AG10803 (cell line): ENCODE measurements at places on chromosomes 5 and 9.

DNA sequence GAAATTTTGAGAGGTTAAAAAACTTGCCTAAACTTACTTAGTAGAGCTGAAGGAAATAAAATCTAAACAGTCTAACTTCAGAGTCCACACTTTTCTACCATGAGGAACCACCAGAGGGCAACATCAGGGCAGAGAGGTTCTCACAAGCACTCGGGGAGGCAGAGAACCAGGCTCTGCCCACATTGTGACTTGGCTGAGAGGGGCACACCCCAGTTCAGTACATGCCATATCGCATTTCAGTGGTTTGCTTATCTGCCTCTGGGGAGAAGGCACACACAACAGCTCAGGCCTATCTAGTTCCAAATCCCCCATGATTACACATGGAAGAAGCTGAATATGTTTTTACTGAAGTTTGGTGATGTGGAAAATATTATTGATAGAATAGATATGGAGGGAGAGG, 49.2 kb downstream of the EQTN start:
- peak; percentile 40 for DNase-seq

DNA sequence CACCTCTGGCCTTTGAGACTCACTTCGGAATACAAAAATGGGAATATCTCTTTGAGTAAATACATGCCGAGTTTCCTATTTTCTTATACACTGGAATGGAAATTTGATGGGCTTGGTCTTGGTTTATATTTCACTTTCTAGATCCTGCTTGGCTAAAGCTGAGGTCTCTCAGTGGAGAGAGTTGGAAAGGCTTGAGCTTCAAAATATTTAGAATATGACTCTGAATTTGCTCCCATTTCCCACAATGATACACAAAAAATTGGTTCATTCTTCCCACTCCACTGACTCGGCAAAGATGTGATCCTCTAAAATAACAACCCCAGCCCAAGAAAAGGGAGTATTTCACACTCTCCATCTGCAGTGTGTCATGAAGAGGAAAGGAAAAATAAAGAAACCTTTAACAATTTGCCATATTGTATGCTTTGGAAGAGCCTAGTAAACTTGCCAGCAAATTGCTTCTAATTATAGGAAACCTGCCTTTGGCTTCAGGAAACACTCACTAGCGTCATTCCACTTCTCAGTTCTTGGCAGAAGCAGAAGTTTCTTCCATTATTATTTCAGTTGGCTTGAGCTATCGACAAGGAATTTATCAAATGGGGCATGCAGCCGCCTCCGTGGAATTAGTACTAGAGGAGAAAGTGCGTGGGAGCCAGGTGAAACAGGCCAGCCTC, 302.9 kb downstream of the NSG2 start:
- no peak for DNase-seq

DNA sequence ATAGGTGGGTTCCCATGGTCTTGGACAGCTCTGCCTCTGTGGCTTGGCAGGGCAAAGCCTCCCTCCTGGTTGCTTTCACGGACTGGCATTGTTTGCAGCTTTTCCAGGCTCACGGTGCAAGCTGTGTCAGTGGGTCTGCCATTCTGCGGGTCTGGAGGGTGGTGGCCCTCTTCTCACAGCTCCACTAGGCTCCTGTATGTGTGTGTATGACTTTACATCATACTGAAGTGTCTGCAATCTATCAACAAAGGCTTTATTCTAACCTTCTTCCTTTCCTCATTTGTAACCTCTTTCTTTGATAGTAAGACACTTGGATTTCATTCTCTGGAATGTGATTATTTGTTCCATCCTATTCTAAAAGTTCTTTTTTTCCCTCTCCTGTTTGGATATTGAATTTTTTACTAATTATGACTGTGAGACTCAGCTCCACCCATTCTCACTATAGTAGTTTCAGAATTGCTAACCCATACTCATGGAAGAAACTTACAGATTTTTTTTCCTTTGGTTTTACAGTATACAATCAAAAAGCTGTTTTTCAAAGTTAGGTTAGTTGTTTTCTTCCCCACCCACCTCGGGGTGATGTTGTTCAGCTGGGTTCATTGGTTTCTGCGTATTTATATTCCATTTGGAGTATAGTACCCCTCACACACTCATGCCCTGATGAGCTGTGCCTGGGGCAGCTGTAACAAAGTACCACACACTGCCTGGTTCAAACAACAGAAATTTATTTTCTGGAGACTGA, 144.6 kb upstream of the OTULINL start:
- no peak for DNase-seq

DNA sequence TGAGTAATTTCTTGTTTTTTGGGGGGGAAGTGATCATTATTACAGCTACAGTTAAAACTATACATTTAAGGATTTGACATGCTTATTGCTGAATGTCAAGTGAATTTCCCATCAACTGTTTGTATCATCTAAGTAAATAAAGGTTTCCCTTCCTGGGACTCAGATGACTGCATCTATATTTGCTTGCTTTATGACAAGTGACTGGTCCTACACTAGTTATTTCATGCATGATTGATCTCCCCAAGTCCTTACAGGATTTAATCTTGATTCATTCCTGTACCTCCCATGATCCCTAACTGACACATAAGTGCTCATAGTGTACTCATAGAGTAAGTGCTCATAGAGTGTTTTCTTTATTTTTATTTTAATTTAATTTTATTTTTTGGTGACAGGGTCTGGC, 2.8 kb downstream of the TXNDC8 start:
- no peak for DNase-seq

- no peak for DNase-seq
These were observed 4.1 kb downstream of the CFAP95 start for GRCh38 chr9:69824499-69825252.

GRCh38 chr5:177426566-177427210, at the start of gene GRK6:
TSS of gene GRK6 (plus strand) at chr5:177426676. CDS start at chr5:177426846, 170 bp downstream.
- no peak for DNase-seq

GRCh38 chr5:141784529-141784928, 93.7 kb downstream of the PCDH1 start:
- DNase-seq: no peak

GRCh38 chr5:14503681-14504331, 77.8 kb upstream of the OTULINL start:
- no peak for DNase-seq

DNA sequence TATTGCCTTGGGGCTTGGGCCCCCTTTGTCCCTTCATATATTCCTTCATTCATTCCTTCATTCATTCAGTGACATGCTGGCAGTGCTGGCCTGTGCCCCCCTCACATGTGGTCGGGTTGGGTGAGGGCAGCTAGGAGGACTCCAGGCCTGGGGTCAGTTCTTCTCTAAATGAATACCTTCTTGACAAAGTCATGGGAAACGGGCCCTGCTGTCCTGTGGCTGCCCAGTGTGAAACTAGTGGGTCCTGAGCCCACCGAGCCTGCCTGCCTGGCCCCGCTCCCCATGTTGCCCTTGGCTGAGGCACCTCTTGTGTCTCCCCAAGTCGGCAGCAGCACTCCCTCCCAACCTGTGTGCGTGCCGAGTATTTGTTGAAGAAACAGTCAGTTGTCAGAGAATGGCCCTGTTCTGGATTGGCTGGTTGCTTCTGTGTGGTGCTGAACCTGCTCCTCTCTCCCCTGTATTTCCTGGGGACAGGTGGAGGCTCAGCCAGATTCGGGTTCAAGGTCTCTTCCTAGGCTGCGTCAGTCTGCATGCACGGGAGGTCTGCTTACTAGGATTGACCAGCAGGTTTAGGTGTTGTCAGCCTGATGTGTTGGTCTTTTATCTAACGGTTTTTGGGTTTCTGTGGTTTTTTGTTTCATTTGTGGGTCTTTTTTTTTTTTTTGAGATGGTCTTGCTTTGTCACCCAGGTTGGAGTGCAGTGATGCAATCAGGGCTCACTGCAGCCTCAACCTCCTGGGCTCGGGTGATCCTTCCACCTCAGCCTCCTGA, 3.0 kb upstream of the CEL start:
- DNase-seq: no peak

DNA sequence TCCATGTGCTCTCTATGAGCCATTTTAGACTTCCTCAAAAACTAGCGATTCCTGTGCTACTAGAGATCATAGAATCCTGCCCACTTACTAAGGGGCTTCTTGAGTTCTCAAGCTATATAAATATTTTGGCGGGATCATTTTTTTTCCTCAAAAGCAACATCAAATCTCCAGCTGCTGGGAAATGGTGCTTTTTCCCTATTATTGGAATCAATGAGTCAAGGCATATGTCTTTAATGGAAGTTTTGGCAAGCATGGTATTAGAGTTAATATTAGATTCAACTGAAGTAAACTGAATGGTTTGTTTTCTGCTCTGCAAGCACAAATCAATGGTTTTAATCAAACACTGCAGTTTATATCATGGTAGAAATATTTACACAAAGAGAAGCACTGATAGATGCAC, 369.9 kb upstream of the PTGER4 start:
- no peak for DNase-seq

GRCh38 chr9:135278586-135278985, 191.1 kb downstream of the OLFM1 start:
- no peak for DNase-seq

DNA sequence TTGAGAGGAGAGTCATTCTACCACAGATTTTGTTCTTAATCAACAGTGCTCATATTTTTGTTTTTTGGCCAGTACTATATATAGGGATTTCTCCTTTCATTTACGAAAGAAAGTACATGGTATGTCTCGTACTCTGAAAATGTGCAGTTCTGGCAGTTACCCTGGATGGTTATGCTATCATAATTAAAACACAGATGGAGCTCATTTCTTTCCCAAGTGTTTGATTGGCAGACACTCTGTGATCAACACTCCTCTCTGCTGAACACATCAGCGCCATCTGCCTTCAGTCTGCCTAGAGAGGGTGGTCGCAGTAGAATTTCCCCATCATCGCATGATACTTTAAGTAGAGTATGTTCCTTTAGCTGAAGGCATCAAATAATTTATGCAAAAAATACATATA, 64.5 kb downstream of the PAM start:
- peak; percentile 36 for DNase-seq

GRCh38 chr9:134191455-134192209, 27.3 kb upstream of the RNU6ATAC start:
- DNase-seq: no peak

DNA sequence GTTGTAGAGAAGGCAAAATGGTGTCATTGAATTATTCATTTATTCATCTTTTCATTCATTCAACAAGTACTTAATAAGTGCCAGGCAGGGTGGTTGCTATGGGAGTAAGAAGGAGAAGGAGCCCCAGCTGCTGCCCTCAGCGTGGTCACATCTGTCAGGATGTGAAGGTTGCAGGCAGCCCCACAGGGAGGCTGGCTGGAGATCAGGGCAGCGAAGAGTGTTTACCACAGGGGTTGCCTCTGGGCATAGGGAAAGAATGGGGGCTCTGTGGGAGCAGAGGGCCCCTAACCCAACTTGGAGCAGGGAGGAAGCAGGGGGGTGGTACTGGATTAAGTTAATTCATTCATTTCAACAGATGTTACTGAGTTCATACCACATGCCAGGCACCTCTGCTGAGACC, 6.0 kb downstream of the PCDH12 start:
- DNase-seq: no peak

- DNase-seq: no peak
These were observed 717.8 kb downstream of the DTWD2 start for GRCh38 chr5:118270526-118270925.

DNA sequence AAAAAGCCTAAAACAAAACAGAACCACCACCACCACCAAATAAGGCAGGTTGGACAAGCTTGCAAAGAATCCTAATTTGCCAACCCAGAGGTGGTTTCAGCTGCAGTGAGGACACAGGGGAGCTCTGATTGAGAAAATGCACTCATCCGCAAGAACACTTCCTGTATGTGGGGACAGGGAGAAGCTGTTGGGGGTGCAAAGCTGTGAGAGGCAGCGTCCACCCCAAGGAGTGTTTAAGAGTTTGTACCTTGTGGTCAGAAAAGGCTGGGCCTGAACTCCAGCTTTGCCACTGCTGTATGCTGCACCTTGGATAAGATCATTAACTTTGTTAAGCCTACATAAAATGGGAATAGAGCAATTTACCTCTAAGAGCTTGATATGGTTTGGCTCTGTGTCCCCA, 511.7 kb downstream of the BNC2 start:
- no peak for DNase-seq

GRCh38 chr9:95727947-95728520, 147.5 kb upstream of the ERCC6L2 start:
- no peak for DNase-seq

- no peak for DNase-seq
These were observed 1.5 kb downstream of the SPDL1 start for GRCh38 chr5:169584998-169585451.

GRCh38 chr9:6681957-6682501, 36.5 kb upstream of the GLDC start:
- DNase-seq: peak; percentile 9

DNA sequence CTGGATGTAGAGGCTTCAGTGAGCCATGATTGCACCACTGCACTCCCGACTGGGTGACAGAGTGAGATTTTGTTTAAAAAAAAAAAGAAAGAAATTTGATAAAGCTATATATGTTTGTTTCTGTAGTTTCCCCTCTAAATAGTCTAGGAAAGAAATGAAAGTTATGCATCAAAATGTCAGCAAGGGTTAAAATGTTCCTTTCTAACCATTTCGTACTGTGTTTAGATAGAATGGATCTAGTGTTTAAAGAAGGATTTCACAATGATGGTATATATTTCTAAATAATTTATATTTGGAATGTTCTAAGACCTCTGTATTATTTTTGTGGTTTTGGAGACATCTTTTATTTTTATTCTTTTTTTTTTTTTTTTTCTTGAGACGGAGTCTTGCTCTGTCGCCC, 22.7 kb downstream of the TEK start:
- DNase-seq: no peak

DNA sequence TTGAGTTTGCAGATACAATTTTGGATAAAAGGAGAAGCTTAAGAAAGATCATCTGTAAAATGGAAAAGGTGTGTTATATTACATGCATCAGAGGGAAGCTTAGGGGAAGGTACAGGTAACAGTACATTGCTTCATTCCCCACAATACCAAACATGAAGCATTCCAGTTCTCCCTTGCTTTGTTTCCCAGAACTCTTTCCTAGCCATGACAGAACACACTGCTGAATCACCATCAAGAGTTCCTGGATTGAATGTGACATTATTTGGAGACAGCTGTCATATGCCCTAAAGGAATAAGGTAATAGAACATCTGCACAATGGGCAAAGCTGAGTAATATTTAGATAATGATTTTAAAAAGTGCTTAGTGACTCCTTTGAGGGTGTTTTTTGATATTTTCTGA, 303.5 kb upstream of the ST8SIA4 start:
- DNase-seq: no peak

DNA sequence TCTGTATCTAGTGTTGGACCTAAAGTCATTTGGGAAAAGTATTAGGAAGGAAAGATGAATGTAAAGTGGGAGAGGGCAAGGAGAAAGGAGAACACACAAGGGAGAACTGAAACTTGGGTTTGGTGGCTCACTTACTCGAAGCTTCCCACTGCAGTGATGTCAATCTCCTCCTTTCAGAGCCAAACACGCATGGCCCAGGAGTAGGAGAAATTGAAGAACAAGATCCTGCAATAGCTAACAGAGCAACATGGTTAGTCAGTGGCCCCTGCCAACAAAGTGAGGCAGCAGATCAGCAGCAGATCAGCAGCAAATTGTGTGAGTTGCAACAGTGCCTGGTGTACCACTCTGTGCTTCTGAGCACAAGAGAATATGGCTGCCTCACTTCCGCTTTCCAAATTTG, 366.4 kb downstream of the PSAT1 start:
- no peak for DNase-seq
